ENCODE measurements at places on chromosomes 6 and 20.

- no peak for DNase-seq
Observed at GRCh38 chr6:10417681-10418104, 2.8 kb upstream of the TFAP2A start.

- no peak for DNase-seq
Observed at GRCh38 chr6:132400883-132401617, at the start of gene MOXD1. Gene MOXD1 (minus strand): TSS chr6:132401475. CDS start chr6:132401426, 49 bp downstream.

- no peak for DNase-seq
Observed at GRCh38 chr20:43987531-43987930, 72.9 kb downstream of the TOX2 start.

DNA sequence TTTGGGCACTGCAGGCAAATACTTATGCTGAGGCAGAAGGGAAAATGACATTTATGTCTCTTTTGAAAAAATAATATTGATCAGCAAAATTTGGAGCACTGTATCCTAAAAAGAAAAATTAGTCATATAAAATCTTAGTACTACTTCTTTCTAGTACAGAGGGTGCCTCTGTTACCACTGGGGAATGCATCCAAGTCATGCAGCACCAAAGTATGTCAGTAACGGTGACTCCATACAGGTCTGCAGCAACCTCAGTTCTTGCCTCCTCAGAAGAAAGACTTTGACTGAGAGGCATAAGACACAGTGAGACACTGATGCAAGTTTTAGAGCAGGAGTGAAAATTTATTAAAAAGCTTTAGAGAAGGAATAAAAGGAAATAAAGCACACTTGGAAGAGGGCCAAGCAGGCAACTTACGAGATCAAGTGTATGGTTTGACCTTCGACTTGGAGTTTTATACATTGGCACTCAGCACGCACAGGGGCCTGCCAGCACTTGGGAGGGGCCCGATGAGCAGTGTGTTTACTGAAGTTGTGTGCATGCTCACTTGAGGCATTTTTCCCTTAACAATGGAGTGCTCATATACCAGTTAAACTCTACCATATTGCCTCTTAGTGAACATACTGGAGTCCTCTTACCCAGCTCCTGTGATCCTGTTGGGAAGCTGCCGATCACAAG is 1244.8 kb downstream of the EPHA7 start:
- no peak for DNase-seq

- peak; percentile 51 for DNase-seq
Observed at GRCh38 chr6:118659513-118660217, 8.3 kb upstream of the CEP85L start.

- DNase-seq = peak; percentile 43
Observed at GRCh38 chr6:21188505-21189223, 404.9 kb upstream of the SOX4 start.

- no peak for DNase-seq
Observed at GRCh38 chr20:36820928-36821327, 47.4 kb upstream of the DSN1 start.

- DNase-seq = peak; percentile 60
Observed at GRCh38 chr6:35731414-35731735, 5.5 kb upstream of the ARMC12 start.

DNA sequence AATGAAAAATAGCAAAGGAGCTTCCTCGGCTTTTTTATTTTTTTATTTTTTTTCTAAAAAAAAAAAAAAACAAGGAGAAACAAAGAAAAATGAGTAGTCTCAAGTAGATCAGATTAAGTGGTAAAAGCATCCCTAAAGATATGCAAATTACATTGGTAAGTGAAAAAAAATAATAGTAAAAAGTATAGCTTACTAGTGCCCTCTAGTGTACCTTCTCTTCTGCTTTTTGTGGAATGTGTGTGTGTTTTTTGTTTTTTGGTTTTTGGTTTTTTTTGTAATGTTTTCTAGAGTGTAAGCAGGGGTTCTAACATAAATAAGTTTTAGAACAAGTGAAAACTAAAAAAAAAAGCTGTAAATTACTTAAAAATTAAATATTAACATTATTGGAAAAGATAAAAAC is 1062.0 kb downstream of the HACE1 start:
- no peak for DNase-seq

- DNase-seq = no peak
Observed at GRCh38 chr20:8587251-8587650, 455.2 kb downstream of the PLCB1 start.

- no peak for DNase-seq
Observed at GRCh38 chr6:15313367-15313766, 67.5 kb downstream of the JARID2 start.

GRCh38 chr6:25027221-25027916 is 91.6 kb upstream of the RIPOR2 start:
- DNase-seq = no peak

- DNase-seq = no peak
Observed at GRCh38 chr6:45920819-45921511, 94.7 kb downstream of the CLIC5 start.

DNA sequence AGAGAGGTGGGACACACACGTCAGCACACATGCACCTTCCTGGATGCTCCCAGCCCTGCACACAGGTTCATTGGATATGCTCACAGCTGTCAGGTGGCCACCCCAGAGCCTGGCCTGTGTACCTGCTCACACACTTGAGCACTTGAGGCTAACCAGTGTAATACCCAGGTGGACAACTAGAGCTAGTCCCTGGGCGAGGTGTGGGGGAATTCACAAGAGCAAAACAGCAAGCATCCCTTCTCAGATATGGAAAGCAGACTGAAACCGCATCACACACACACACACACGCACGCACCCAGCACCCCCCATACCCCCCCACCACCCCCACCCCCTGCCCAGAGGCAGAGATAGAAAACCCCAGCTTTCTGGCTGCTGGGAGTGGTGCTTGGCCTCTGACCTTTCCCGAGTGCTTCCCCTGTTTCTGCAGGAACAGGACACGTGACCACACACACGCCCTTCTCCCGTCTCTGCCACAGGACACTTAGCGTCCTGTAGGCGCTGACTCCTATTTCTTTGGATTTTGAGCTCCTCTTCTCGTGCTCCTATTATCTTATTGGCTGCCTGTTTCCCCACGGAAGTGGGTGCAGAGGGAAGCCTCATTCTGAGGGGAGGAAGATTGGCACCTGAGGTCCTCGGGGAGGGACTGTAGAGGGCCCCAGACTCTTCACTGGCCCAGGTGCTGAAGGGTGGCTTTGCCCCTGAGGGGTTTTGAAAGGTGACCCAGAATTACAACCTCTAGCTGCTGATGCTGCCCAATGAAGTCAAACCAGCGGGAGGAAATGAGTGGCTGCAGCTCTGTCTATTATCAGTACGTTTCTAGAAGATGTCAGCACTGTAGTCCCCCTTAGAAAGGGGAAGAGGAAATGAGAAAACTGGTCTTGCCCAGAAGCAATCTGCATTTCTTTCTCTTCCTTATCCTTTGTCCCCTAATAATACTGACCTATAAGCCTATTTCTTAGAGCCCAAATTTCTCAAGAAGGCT is 65.8 kb downstream of the SYTL3 start:
- no peak for DNase-seq

DNA sequence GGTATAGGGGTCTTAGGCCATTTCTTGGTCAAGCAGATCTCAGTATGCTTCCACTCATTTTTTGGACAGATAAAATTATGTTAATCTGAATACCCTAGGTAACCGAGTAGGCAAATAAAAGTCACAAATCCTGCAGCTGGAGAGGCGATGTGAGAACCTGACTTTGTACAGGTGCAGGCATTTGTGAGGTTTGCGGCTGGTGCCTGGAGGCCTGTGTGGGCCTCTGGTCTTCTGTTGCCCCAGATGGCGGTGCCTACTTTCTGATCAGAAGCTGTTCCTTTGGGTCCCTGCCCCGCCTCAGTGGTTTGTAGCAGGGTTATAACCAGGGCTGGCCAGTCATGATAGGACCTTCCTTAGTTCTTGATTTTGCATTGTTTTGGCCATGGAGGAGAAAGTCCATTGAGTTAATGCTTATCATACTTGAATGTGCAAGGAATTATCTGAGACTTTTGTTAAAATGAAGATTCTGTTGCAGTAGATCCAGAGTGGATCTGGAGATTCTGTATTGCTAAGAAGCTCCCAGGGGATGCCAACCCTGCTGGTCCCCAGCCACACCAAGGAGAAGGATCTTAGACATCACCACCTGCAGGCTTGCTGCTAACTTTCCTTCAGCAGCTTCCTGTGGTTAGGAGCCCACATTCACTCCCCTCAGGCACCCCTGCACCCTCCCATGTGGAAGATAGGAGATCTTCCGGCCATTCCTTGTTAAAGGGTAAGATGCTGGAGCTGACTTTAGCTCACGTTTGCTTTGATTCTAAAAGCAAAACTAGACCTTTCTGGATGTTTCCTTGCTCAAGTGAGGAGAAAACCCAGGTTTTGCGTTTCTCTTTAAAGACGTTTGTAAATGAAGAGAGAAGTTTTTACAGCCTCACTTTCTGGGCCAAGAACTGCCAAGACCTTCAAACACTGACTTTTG is 50.7 kb downstream of the LRRC1 start:
- DNase-seq = no peak
